ENCODE measurements at places on chromosomes 1 and 21.

DNA sequence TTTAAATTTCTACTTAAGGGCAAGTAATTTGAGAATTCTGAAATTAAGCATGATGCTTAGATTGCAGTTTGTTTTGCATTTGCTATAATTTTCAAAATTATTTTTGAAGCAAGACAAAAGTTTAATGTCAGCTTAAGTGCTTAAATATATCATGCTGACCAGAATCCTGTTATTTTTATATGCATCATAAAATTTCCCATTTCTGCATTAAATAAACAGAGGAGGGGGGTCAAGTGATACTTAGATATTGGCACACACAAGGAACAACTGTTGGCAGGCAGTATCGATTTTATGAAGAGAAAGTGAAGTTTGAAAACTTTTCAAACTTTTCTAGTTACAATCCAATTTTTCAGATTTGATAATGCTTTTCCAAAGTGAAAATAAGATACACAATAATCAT is 61.0 kb downstream of the MIER1 start:
- DNase-seq: no peak

DNA sequence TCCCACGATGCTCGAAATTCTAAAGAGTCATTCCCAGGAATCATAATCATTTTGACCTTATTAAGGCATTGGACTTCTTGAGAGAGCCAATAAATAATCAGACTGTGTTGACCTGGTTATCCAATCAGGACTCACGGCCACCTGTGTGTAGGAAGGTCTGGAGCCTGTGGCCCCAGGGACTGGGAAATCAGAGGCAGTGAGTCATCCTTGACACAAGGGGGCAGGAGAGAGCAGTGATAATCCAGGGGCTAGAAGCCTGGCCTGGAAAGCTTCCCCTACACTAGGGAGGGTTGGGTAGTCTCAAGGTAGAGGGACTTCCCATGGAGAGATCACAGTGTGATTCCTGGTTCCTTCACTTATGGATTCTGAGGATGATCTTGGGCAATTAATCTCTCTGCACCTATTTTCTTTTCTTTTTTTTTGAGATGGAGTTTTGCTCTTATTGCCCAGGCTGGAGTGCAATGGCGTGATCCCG is 4.7 kb downstream of the MR1 start:
- DNase-seq: peak; percentile 76

- peak; percentile 10 for DNase-seq
Measured at GRCh38 chr1:229378586-229379367, 35.9 kb upstream of the CCSAP start.

GRCh38 chr1:74933500-74933899 is 200.5 kb downstream of the TYW3 start:
- no peak for DNase-seq

DNA sequence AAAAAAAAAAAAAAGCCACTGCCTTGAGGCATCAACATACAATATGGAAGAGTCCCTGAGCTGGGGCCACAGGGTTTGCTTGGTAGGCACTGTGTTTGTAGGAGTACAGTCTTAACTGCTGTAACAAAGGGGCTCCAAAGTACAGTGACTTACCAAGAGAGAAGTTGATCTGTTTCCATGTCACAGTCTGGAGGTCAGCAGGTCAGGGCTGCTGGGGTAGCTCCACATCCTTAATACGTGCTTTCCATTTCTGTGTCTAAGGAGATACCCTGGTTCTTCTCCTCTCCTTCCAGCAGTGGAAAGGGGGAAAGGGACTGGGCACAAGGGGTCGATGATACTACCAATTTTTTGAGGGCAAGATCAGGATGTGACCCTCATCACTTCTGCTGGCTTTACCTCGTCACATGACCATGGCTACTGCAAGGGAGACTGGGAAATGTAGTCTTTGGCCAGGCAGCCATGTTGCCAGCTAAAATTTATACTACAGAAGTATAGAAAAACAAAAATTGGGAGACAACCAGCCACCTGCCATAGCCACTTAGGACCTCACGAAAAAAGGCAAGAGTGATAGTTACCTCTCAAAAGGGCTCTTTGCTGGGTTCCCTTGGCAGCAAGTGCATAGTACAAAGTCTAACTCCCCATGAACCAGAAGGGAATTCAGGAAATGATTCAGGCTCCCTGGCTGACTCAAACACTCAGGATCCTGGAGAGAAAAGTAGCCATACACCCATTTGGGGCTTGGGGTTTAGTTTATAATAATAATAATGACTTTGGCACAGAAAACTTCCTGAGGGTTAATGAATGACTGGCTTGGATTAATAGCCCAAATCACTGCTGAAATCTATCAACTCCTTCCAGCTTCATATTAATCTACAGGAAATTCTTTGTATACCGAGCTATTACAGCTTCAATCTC is 52.7 kb upstream of the ATP5PO start:
- DNase-seq: peak; percentile 85

GRCh38 chr1:239896569-239896968 is 195.1 kb upstream of the FMN2 start:
- DNase-seq: no peak

DNA sequence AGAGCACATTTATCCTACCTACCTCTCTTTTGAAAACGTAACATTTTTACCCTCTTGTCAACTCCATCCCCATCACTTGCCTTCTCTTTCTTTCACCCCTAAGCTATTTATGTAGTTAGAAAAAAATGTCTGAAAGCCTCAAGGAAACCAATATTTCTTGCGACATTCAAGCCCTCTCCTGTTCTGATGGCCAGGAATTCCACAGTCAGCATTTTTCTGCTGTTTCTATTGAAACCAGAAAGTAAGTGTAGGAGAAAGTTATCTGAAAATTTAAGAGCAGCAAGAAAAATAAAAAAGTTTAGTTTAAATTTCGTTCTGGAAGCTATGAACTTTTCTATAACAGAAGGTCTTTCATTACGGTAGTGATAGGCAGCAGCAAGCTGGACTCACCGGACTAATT is 247.6 kb upstream of the PBX1 start:
- no peak for DNase-seq

- DNase-seq: no peak
Measured at GRCh38 chr1:150762552-150762951, 3.0 kb downstream of the CTSS start.

GRCh38 chr1:56545711-56546110 is 33.7 kb downstream of the PLPP3 start:
- DNase-seq: no peak

GRCh38 chr1:178362747-178363146 is 134.0 kb downstream of the CLEC20A start:
- DNase-seq: peak; percentile 86

DNA sequence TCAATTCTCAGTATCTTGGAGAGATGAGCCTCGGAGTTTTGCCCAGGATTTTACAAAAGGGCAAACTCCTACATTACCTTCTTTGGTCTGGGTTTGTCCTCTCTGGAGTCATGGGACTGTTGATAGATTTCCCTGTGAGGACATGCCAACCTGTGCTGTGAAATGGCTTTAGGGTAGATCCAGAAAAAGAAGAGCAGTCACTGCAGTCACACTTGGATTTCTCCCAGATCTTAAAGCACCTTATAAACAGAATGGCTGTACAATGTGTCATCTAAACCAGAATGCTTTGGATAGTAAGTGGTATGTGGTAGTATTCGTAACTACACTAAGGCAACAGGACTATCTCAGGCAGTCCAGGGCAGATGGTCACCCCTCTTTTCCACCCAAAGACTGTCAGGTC is 1.9 kb upstream of the CSRP1 start:
- DNase-seq: peak; percentile 77

DNA sequence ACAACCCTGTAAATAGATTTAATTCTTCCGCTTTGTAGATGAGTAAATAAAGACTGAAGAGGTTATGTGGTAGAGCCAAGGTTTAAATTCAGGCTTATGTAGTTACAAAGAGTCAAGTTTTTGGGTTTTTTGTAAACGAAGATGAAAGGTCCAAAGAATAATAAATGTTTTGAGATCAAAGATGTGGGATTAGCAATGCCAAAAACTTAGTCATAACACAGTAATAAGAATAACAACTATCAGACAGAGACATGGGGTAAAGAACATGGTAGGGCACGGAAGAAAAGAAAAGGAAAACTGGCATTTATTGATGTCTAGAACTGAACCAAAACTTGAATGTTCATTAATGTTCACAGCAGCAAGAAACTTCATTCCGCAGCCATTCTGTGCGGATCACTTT is 42.9 kb downstream of the EXTL2 start:
- DNase-seq: peak; percentile 11

DNA sequence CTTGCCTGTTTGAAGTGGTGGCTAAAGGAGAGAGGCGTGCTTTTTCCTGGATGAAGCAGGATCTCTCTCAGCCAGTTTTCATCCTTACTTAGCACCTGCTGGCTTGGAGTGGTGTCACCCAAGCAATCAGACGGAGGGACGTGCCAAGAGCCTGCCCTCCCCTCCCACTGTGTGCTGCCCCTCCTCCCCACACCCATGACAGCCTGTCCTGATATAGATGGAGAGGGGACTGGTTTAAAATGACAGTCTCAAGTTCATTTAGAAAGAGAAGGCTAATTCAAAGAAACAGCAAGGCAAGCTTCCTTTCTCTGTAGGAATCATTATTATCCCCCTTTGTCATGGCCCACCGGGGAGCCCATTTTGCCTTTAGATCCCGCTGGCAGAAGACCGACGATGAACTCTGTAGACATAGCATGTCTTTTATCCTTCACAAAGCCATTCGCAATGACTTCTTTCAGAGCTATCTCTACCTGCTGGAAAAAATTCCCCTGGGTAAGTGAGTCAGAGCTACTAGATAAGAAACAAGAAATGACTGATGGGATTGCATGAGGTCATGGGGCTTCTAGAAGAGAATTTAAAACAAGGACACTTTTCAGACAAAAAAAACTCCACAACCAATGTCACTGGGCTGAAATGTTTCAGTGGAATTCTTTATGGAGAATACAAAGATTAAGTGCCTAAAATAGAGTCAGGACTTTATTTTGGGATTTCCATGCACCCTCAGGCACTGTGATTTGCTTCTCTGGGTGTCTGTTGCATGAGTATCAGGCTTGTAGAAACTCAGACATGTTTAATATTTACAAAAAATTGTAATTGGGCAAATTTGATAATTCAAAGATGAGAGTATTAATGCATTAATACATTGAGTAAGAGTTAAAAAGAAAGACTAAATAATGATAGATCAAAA is at the start of gene NTMT2:
NTMT2 (plus strand) TSS at position 190 of the 907 bp plus-strand sequence; CDS start at position 339, 149 bp downstream.
- no peak for DNase-seq

- no peak for DNase-seq
Measured at GRCh38 chr1:157521056-157521455, 31.3 kb downstream of the FCRL5 start.

DNA sequence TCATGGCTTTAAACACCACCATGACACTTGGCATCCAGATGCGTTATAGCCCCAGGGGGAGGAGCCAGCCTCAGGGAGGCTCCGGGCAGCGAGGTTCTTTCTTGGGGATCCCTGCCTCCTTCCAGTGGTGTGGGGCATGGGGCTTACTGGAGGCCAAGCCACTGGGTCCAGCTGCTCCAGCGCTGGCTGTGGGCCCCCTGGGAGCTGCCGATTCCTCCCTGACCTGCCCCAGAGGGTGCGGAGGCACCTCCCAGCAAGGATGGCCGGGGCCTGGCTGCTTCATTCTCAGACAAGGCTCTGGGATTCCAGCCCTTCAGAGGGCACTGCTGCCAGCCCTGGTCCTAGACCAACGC is 159.3 kb downstream of the PEX14 start:
- DNase-seq: no peak

GRCh38 chr1:42765269-42765668 is 1.6 kb downstream of the P3H1 start:
- DNase-seq: peak; percentile 41

- DNase-seq: peak; percentile 60
Measured at GRCh38 chr21:43702785-43703034, 16.2 kb upstream of the PDXK start.

DNA sequence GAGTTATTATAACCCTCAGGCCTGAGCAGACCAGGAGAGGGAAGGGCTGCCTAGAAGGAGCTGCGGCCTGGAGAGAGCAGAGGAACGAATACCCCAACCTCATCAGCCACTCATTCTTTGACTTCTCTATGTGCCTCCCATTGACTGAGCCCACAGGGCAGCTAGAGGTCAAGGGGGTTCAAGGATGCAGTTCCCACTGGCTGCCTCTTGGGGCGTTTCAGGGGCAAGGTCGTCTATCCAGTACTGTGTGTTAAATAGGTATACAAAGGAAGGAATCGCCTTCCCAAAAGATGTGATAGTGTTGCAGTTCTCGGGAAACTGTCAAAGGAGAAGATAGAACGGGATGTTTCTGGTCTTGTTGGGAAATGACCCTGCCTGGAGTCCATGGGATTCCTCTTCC is 250.6 kb downstream of the PRDM2 start:
- DNase-seq: no peak

GRCh38 chr21:43809346-43809799 is 20.0 kb downstream of the RRP1 start:
- DNase-seq: no peak

DNA sequence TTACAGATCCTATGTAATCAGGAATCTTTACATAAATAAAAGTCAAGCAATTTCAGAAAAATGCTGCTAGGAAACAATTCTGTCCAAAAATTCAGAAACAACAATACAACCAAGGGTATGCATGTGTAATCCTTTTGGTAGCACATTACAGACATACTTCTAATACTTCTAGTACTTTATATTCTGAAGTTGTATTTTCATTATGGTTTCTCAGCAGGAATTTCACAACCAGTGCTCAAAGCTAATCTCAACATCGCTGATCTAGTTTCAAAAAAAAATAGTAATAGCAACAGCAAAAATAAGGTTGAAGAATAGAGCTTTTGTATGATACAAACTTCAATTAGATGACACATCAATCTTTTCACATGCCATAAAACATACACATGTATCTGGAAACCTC is 545.2 kb downstream of the LTN1 start:
- DNase-seq: peak; percentile 66

- peak; percentile 43 for DNase-seq
Measured at GRCh38 chr1:226406401-226406881, 1.5 kb downstream of the PARP1 start.

DNA sequence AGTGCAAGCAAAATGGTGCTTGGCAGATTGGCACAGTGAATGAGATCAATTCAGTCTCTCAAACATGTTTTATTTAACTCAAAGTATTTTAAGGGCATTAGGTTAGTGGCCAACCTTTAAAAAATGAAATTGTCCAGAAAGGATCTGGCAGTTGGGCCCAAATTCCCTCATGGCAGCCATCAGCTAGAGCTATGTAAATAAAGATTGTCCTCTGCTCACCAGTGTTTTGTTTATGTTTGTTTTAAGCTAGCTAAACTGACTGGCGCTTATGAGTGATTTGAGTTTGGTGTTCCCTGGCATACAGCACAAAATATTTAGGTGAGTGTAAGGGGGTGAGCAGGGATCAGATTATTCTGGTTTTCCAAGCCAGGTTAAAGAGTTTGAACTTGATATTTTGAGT is 18.1 kb downstream of the HDAC1 start:
- DNase-seq: no peak

GRCh38 chr1:25912076-25912831 is 6.0 kb upstream of the STMN1 start:
- peak; percentile 83 for DNase-seq

- DNase-seq: no peak
Measured at GRCh38 chr1:203001986-203002385, 5.2 kb upstream of the TMEM183A start.

DNA sequence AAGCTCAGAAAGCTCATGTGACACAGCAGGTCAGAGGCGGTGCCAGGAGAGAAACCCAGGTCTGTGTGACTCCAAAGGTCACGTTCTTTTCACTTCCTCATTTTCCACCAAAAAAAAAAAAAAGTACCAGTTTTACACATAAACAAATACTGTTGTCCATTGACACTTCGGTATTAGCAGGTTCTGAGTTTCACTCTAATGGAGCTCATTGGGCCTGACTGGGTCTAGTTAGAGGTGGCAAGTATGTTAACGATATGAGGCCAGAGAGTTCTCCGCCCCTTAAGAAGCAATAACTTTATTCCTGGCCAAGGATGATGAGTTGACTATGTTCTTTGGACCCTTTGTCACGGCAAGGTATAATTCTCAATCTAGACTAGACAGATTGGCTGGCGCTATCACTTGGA is 30.0 kb upstream of the SDE2 start:
- DNase-seq: no peak

Data from GM23248 (cell line).